Amniotic stem cell (primary cell): ENCODE measurements at places on chromosomes 2 and 18.

GRCh38 chr2:219426068-219426443 lies 7.9 kb downstream of the DES start:
- no peak for DNase-seq

- no peak for DNase-seq
Measured at GRCh38 chr18:31154181-31154580, 8.5 kb downstream of the DSC1 start.

DNA sequence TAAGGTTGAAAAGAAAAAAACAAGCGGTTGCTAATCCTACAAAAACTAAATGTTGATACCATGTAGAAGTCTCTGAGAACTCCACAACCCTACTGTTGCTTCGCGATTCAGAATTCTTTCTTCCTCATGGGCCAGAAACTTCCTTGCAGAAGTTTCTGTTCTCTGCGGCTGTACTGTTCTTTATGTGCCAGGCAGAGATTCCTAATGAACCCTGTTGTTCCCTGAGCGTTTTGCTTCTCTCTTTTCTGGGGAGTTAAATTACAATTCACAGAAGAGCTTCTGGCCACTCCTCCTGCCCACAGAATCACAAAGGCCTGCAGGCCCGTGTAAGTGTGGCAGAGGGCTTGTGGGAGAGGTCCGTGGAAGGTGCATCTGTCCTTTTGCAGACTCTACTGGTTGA lies 1.8 kb upstream of the THNSL2 start:
- no peak for DNase-seq

- DNase-seq: no peak
Measured at GRCh38 chr2:64000630-64001381, 18.4 kb downstream of the VPS54 start.

DNA sequence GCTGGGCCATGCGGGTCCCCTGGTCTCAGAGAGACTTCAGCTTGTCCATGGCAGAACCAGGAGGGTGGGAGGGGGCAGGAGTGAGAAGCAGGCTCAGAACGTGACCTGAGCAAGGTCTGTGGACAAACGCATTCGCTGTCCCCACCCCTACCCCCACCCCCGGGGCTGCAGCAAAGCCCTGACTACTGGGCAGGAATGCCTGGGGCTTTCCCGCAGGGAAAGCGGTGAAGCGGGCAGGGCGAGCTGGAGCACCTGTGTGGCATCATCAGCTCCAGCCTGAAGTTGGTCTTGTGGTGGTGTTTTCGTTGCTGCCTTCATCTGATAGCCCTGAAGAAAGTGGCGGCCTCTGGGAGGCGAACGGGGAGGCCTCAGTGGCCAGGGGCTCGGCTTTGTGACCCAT lies 26.1 kb upstream of the ALKAL2 start:
- no peak for DNase-seq

DNA sequence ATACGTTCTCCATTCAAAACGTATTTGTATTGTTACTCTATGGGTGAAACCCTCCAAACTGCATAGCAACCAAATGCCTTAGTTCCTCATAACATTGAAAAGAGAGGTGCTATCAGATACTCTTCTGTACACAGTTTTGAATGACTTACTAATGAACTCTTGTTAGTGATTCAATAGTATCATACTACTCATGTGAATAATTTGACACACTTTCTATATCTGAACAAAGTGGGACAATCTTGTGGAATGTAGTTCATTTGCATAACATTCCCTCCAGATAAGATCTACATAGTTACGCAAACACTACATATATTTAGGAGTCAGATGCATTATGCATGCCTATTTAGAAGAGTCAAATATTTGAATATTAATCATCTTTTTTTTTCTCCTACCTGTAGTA lies 232.0 kb upstream of the NRXN1 start:
- DNase-seq: no peak

GRCh38 chr2:229714080-229714735 lies at the start of gene DNER:
DNER (minus strand) TSS chr2:229714555; CDS start chr2:229714423, 132 bp downstream.
- DNase-seq: no peak

DNA sequence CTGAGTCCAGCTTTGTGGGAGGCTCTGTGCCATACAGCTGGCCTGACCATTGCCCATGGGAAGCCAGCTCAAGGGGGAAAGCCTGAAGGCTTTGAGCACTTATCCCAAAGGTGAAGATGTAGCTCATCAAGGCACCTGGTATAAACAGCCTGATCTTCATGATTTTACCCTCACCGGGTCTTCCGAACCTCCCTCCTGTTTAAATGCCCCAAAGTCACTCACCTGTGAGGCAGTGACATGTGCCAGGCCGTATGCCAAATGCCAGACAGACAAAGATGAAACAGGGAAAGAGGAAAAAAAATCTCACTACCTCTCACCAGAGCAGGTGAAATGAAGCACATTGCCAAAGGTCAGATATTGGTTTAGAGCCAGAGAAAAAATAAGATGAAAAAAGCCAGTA lies 62.8 kb upstream of the ITSN2 start:
- no peak for DNase-seq

DNA sequence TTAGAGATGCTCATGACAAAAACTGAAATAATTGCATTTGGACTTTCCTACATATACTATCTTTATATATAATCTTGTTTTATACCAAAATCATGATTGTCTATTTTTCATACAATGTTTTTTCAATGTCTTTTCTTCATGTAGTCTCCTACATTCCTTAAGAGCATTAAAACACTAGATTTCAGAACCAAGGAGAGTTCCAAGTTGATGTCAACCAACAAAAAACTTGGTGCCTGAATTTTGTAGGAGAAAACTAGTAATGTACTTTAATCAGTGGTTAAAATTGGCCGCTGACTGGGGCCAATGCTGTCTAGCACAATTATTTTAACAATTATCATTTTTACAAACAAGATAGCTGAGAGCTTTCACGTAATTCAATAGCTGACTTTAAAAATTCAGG lies 678.8 kb downstream of the DCC start:
- no peak for DNase-seq

- no peak for DNase-seq
Measured at GRCh38 chr2:241895712-241896641, 26.4 kb downstream of the RTP5 start.
